DMS153 (cell line): ENCODE measurements at places on chromosomes 7 and 10.

DNA sequence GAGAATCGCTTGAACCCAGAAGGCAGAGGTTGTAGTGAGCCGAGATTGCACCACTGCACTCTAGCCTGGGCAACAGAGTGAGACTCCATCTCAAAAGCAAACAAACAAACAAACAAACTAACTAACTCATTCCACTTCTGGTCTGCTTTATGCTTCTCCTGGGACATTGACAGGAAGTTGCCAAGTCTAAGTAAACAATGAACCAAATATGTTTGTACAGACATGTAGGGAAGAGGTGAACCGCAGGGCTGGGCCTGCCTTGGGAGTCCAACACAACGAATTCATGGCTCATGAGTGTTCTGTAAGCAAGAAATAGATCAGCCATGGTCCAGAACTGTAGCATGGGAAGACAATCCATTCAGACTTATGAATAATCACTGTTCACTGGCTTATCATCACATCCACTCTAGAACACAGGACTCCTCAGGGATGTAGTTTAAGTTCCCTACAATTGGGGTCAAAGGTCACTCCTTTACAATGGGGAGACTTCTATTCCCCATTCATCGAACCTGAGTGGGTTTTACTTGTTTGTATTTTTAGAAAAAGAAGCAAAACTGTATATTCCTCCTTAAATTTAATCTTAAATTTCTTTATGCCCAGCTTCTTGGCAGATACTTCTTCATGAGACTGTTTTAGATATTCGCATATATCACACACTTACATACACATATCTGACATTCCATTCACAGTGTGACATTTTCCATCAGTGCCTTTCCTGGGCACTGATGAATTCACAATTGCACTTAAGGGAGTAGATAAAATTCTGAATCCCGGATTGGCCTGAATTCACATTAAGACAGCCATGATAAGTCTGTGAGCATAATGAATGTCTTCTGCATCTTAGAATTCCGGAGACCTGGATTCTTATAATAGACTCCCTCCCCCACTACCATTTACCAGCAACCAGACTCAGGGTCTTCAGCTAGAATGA is 159.1 kb upstream of the EEPD1 start:
- DNase-seq, result peak; percentile 47

DNA sequence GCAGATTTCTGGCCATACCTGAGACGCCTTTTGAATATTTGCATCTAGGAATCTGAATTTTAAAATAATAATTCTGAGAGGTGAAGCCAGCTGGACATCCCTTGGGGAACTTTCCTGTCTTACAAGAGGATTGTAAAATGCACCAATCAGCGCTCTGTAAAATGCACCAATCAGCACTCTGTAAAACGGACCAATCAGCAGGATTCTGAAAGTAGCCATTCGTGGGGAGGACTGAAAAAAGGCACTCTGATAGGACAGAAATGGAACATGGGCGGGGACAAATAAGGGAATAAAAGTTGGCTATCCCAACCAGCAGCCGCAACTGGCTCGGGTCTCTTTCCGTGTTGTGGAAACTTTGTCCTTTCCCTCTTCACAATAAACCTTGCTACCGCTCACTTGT is 9.9 kb downstream of the PPIF start:
- no peak for DNase-seq

DNA sequence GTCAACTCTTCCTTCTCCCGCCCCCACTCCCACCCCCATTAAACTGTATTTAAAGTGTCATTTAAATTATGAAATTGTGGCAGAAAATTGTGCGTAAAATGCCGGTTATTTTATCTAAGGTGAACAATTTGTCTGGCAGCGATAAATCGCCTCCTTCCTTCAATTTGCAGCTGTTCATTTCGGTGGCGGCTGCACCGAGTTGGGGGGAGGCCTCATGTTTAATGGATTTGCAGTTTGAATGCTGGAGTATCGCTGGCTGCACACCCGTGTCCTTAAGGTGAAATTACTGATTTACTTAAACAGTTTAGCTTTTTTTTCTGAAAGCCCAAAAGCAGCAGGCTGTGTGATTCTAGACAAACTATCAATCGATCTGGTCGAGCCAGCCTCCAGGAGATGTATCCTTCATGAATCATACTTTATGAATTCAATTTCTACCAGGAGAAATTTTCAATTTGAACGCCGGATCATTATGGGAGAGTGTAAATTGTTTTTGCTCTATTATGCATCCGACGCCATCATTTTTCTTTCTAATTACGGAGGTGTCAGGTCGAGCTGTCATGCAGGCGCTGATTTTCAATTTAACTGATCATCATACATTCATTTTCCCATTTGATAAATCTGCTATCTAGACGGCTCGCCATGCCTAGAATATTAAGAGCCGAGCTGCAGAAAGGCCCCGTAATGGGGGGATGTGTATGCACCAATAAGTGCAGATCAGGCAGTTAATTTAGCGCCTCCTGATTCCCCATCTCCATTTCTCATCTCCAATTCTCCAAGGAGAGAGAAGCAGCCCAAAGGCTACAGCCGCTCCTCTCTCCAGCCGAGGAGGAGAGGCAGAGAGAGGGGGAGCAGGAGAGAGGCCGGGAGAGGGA is 6.5 kb downstream of the UNCX start:
- DNase-seq, result no peak

GRCh38 chr7:108285003-108285368 is 154.8 kb upstream of the LAMB4 start:
- no peak for DNase-seq

GRCh38 chr10:18059826-18060559 is 80.2 kb upstream of the CACNB2 start:
- peak; percentile 10 for DNase-seq

GRCh38 chr10:115937768-115938056 is 335.3 kb downstream of the GFRA1 start:
- DNase-seq, result peak; percentile 2

GRCh38 chr7:5557920-5558401 is 134.3 kb upstream of the TNRC18 start:
- no peak for DNase-seq

DNA sequence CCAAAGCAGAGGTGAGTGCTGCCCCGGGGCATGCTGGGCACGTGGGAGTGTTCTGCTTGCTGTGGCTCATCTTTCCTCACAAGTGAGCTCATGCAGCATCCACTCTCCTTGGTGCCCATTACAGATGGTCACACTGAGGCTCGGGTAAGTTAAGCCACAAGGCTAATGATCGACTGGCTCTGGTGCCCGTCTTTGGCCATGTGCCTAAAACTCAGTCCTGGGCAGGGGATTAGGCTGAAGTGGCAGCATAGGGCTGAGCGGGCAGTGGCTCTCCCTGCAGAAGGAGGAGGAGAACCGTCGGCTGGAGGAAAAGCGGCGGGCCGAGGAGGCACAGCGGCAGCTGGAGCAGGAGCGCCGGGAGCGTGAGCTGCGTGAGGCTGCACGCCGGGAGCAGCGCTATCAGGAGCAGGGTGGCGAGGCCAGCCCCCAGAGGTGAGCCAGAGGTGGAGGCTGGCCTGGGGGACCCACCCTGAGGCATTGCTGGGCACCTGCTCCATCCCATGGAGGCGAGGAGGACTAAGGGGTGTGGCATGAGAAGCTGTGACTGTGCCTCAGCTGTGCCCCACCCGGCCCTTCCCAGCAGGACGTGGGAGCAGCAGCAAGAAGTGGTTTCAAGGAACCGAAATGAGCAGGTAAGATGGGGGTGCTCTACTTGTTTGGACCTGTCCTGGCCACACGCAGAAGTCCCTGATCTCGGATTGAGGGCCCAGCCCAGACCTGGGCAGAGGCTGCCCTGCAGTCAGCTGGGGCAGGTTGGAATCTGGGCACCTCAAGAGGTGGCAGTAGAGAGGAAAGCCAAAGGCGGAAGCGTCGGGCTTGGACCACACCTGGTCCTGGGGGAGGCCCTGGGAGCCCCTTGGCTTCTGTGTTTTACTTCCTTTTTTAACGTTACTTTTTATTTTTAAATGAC is 7.3 kb downstream of the PGAM2 start:
- DNase-seq, result no peak

DNA sequence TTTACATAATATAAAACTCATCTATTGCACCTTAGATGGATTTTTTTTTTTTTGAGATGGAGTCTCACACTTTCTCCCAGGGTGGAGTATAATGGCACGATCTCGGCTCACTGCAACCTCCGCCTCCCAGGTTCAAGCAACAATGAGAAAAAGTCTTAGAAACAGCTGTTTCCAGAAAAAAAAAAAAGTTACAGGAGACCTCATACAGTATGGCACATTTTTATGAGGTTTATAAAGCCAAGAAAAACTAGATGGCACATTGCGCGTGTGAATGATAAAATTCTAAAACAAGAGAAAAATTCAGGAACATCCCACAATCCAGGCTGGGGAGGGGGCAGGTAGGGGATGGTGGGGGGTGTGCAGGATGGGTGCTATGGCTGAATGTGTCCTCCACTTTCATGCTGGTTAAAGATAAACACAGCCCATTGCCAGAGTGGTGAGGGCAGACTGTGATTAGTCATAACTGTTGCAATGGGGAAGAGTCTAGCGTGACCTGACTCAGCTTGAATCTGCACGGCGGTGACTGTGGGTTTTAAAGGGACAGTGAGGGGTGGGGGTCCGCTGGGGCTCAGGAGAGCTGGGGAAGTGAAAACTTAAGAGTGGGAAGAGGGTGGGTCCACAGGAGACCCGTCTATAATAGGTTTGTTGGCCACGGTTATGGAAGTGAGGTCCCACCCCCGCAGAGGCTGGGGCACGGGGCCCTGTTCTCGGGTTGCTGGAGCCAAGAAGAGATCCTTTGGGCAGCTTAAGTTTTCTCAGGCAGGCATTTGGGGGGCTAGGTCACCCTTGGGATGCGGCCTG is 11.9 kb upstream of the LRRC27 start:
- DNase-seq, result no peak

GRCh38 chr10:30042820-30043219 is 16.6 kb downstream of the JCAD start:
- no peak for DNase-seq

DNA sequence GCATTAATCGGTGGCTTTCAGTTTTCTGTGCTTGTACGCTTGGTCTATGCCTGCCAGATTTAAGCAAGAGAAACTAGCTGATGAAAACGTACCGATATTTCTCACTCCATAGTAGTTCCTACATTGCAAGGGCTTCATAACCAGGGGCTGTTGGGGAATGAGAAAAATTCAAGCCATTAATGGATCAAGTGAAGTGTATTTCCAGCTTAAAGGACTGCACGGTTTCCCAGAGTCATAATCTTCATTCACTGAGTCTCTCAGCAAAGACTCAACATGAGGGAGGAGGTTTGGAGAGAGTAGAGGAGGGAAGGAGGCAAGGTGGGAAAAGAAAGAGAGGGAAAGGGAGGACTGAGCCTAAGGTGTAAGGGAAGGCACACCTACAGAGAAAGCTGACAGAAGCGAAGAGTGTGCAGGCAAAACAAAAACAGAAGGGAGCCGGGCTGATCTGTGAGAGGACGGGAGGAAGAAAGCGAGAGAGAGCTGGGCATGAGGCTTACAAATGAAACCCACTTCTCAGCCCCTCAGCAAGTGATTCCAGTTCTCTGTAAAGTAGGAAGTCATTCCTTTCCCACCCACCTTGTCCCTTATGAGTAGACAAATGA is 625 bp downstream of the GIMAP2 start:
- no peak for DNase-seq

DNA sequence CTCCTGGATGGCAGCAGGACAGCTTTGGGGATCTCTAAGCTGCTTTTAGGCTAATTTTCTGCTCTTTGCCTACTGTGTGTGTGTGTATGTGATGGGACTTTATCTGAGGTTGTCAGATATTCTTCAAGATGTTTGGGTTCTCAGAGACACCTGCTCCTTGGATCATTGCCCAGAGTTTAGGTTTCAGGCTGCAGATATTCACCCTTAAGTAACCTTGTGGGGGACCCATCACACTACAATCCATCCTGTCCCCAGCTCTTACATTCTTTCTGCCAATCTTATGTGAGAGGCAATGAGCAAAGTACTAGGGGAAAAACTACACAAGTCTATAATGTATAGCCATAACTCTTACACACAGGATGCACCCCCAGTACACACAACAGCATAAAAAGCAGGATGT is 263.0 kb upstream of the ZWINT start:
- no peak for DNase-seq

- no peak for DNase-seq
Observed at GRCh38 chr7:8965177-8965576, 531.8 kb downstream of the NXPH1 start.

DNA sequence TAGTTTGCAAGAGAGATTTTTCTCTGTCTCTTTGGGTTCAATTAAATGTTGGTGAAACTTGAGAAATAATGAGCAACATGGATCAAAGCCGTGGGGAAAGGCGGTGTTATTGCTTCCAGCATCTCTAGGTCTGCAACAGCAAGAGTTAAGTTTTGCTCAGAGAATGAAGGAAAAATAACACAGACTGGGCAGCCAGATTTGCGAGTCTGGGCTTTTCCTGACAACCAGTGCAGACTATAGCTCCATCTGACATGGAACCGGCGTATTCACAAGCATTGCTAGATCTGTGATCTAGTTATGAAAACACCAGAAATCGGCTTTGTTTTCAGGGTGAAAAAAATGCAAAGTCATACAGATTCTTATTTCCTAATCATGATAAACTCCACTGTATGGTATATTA is 110.4 kb downstream of the CAMK1D start:
- DNase-seq, result no peak

- DNase-seq, result peak; percentile 22
Observed at GRCh38 chr7:24307326-24307725, 23.3 kb downstream of the NPY start.

DNA sequence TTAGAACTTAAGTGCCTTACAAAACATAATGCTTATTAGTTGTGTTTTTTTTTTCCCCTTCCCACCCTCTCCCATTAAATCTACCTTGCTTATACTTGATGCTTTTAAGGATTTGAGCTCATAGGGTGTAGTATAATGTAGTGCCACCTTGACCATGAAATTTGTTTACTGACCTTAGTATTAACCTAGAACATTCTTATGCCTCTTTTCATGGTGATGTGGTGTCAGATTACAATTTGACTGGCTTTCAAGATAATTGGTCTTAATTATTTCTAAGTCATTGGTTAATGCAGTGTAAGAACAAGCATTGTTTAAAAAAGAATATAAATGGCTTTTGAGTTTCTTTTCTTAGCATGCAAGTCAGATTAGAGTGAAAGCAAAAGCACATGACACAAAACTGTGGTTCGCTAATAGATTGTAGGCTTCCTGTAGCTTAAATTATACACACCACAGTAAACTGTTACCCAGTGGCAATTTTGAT is 61.8 kb downstream of the ADD3 start:
- peak; percentile 11 for DNase-seq

GRCh38 chr10:12391206-12391605 is 41.9 kb downstream of the CAMK1D start:
- no peak for DNase-seq

DNA sequence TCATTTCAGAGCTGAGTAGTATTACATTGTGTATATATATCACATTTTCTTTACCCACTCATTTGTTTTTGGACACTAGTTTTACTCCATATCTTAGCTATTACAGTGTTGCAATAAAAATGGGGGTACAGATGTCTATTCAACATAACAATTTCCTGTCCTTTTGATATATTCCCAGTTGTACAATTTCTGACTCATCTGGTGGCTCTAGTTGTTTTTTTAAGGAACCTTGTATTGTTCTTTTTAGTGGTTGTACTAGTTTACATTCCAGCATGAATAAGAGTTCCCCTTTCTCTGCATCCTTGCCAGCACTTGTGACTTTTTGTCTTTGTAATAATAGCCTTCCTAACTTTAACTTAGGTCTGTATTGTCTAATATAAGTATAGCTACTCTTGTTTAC is 739.9 kb downstream of the XPNPEP1 start:
- no peak for DNase-seq
